Upper lobe of right lung (tissue), 1 donor: ENCODE measurements at places on chromosomes 2 and 18. TPM values are rescaled to one million over a fixed set of nuclear protein-coding genes. Genes with fewer than 3 reads are reported as not detected.
A peak's percentile ranks its signal among the peaks of the same experiment; 100 is the strongest.

Gene UGT1A8
- not detected for total RNA-seq

Gene RESP18
- not detected for total RNA-seq

Gene RBKS
- 1.9 TPM for total RNA-seq

Gene NAPG
- 29.1 TPM for total RNA-seq

Gene INPP1
- total RNA-seq = 38.1 TPM

Gene CCDC68
- 20.8 TPM for total RNA-seq

Gene CAPN14
- total RNA-seq = 0.26 TPM

Gene KCNS3
- total RNA-seq = 47.8 TPM

Gene AMER3
- total RNA-seq = not detected

Gene CAPN13
- 19.2 TPM for total RNA-seq

Gene TGFA
- total RNA-seq = 9.1 TPM

Gene PNPT1
- total RNA-seq = 26.8 TPM

Gene ABCG8
- total RNA-seq = not detected

Gene ACKR3
- 9.1 TPM for total RNA-seq

Gene GULP1
- total RNA-seq = 30.6 TPM

- DNase-seq = no peak
Measured at GRCh38 chr18:13120983-13121441, 97.5 kb upstream of the LDLRAD4 start.

DNA sequence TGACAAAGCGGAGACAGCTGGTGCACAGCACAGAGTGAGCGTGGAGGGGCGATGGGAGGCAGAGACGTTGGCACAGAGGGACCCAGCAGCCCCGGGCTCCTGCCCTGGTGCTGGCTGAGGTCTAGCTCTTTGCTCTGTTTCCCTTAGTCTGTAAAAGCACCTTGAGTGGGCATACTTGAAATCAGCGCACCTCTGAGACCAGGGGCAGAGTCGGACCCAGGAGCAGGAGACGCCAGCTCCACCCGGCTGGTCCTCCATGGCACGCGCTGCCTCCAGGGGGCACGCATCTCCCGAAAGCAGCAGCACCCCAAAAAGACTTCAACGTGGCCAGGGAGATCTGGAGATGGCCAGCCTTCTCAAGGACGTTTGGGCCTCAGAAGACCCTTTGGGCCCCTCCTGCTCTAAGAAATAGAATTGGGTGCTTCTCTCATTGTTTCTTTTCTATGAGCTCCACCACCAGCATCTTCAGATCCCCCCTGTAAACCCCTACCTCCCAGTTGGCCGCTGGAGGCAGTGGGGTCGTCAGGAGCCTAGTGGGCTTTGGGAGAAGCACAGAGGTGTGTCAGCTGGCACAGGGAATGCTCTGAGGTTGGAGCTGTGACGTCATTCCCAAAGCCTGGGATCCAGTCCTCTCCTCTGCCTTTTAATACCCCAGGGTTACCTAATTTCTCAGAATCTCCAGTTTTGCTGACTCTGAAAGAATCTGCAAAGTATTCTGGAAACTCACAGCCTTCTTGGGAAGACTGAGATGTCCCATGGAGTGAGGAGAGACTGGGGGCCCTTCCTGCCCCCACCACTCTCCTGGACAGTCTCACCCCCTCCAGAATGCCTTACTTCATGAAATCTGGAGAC, 58.9 kb downstream of the CIB4 start:
- DNase-seq = peak; percentile 40

DNA sequence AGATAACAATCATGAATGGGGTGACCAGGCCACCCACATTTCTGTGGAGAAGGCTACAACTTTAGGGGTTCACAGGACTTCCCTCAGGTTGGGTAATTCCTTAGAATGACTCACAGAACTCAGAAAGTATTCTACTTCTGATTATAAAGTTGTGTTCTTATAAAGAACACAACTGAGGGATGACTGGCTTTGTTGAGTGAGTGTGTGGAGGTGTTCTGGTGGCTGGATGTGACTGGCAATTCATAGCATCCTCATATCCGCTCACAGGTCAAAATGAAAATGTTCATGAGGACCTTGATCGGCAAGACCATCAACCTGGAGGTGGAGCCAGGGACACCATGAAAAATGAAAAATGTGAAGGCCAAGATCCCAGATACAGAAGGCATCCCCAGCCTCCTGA, 143.3 kb upstream of the CAB39 start:
- DNase-seq = no peak

GRCh38 chr2:236551471-236552211, 18.0 kb upstream of the ACKR3 start:
- no peak for DNase-seq

GRCh38 chr2:233593201-233593600, 24.2 kb upstream of the UGT1A8 start:
- DNase-seq = no peak

DNA sequence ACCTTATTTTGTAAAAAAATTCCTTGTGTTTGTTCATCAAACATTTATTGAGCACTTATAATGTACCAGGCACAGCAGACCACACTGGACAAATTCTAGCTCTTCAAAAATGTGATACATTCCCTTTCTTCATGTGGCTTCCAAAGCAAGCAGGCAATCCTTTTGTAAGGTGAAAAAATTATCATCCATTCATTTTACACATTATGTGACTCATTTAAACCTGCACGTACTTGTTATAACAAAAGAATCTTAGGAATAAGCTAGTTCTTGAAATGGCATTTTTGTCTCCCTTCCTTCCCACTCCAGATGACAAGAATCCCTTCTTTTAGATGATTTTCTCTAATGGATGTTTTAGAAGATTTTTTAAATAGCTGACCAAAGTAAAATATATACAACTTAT, 104.6 kb downstream of the KLF7 start:
- no peak for DNase-seq

GRCh38 chr2:160301420-160301819, 101.3 kb upstream of the ITGB6 start:
- no peak for DNase-seq

- DNase-seq = peak; percentile 73
Measured at GRCh38 chr18:23071285-23071684, 64.0 kb upstream of the CABLES1 start.

DNA sequence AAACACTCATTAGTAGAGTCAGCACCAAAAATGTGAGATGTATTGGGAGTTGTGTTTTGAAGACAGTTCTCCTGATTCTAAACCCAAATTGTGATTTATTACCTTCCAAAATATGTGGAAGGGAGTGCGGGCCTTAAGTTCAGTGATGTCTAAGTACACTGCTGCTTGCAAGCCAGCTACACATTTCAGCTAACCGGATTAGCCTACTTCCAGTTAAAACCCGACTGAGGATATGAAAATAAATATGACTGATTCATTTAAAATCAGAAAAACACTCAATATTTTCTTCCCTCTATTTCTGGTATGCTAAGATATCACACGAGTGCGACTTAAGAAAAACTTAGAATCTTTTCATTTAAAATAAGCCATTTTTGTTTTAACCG, 907 bp downstream of the FHL2 start:
- DNase-seq = no peak

GRCh38 chr2:23826040-23826439, 100.9 kb downstream of the ATAD2B start:
- DNase-seq = no peak

GRCh38 chr18:28767201-28767600, 590.3 kb upstream of the CDH2 start:
- no peak for DNase-seq

DNA sequence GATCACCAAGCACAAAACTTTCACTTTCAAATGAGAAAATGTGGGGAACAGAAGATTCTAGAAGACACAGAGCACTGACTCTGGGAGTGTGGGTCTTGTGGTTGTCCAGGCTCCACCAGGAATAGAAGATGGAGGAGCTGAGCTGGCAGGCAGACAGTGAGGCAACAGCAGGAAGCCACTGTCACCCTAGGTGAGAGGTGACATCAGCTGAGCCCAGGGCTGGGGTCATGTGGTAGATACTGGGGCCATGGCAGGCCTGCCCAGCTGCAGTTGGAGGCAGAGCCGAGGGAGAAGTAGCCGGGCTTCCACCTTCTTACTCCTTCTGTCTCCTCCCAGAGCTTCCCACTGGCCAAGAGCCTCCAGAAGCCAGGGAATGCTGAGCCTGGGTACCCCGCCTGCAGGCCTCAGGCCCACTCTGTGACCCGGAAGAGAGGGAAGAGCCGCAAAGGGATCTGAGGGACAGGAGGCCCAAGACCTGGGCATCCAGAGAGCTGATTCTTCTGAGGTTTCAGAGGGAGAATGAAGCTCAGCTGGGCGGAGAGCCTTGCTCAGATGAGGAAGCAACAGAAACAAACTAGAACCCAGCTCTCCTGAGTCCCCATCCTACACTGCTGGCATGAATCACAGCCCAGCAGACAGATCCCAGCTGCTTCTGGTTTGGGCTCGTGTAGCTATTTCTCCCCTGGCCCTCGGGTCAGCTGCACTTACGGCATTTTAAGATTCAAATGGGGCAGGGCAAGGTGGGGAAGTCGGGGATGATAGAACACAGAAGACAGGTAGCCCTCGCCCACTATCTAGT, 39.8 kb upstream of the ASAP2 start:
- no peak for DNase-seq

DNA sequence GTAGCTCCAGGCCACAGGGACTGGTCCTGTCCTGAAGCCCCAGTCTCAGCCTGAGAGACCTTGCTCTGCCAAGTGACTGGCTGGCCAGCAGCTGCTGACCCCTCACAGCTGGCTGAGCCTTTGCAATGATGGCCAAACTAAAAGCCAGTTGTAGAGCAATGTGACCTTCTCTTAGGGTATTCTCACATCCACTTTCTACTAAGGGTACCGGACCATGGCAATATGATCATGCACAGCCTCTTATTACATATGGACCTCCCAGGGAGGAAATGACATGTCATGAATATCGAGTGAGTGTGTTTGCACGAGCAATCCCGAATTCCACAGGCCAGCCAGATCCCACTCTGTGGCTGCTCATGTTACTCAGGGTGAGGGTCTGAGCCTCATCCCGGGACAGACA, 213.9 kb downstream of the VAPA start:
- DNase-seq = no peak

- no peak for DNase-seq
Measured at GRCh38 chr2:80149991-80150390, 154.6 kb downstream of the LRRTM1 start.

GRCh38 chr2:127641846-127642507, 4.0 kb upstream of the GPR17 start:
- DNase-seq = no peak

GRCh38 chr2:905091-905832, 45.4 kb upstream of the SNTG2 start:
- no peak for DNase-seq

GRCh38 chr2:95040426-95040825, 14.9 kb downstream of the MAL start:
- no peak for DNase-seq

DNA sequence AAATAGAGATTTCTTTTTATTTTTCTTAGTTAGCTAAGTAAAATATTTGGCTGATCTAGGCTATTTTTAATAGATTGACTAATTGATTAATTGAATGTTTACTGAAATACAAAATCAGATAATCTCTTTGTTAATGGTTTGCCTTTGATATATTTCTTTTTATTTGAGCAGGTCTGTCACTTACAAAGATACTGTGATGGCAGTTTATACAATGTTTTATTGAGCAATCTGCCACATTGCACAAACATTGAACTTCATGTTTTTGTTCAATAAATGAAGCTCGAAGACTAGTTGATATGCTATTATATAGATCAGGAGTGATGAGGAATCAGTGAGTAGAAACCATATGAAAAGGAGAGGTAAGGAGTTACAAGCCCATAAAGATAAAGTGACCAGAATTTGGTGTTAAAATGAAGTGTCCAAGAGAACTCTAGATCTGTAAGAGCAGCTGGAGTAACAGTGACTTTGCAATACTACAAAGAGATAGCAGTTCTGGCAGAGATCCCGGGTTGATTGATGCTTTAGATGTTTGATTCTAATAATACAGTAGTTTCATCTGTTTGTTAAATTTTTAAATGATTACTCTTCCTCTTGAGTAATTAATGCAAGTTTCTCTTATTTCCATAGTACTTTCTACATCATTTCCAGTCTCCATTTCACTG, 574.2 kb downstream of the CCDC85A start:
- no peak for DNase-seq

DNA sequence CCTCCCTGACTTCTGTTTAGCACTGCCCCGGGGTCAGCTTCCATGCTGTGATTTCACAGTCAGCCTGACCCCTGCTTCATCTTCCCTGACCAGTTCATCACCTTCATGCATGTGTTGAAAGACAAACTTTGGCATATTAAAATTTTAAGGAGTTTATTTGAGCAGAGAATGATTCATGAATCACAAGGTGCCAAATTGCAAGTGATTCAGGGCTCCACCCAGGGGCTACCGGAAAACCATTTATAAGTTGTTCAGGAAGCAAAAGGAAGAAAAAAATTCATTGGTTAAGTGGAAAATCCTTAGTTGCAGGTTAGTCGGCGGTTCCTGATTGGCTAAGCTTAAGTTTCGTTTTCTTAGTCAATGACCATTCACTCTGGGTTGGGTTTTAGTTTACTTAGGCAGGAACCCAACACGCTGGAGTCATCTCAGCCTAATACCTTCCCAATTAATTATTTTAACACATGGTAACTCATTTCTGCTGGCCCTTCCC, 10.6 kb downstream of the IL1F10 start:
- no peak for DNase-seq

GRCh38 chr2:70655786-70656185, 102.2 kb upstream of the TGFA start:
- DNase-seq = no peak

GRCh38 chr2:95539290-95539689, 52.5 kb upstream of the TRIM43 start:
- DNase-seq = no peak

DNA sequence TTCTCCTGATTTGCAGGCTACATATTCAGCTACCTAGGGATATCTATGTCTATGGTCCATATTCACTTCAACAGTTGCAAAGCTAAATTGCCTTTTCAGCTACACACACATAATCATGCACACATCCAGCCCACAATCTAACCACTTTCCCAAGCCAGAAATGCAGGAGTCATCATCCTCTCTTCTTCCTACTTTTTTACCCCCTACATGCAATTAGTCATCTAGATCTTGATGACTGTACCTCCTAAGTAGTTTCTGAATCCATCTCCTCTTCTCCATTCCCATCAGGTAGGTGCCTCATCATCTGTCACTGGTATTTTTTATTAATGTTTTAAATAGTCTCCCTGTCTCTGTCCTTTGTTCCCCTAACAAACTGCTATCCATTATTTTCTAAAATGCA, 23.7 kb upstream of the SPRED2 start:
- no peak for DNase-seq

DNA sequence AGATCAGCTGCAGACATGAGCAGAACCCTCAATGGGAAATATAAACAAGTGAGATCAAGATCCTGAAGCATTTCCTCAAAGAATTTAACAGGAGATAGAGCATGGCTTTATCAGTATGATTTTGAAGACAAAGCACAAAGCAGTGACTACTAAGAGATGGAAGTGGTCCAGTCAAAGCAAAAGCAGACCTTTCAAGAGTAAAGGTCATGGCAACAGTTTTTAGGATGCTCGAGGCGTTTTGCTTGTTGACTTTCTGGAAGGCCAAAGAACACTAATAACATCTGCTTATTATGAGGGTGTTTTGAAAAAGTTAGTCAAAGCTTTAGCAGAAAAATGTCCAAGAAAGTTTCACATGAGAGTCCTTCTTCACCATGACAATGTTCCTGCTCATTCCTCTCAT, 128.5 kb downstream of the KCNE4 start:
- DNase-seq = no peak
